ENCODE measurements at places on chromosomes 3 and 15. TPM values are rescaled to one million over a fixed set of nuclear protein-coding genes. Genes with fewer than 3 reads are reported as not detected.

Gene CASR
- total RNA-seq, result not detected

Gene ACOX2
- 1.1 TPM for total RNA-seq

Gene EFCC1
- 15.9 TPM for total RNA-seq

Gene POTEB2
- total RNA-seq, result not detected

Gene KY
- not detected for total RNA-seq

Gene IQCB1
- total RNA-seq, result 22.5 TPM

Gene SRGAP3
- 12.0 TPM for total RNA-seq

Gene TFRC
- total RNA-seq, result 23.5 TPM

Gene SIDT1
- 0.92 TPM for total RNA-seq

Gene SPATA16
- 0.15 TPM for total RNA-seq

Gene CX3CR1
- total RNA-seq, result 4.2 TPM

Gene EXOSC7
- 33.2 TPM for total RNA-seq

Data from endothelial cell (in vitro differentiated cells).